ENCODE measurements at places on chromosomes 3 and 15.
A peak's percentile ranks its signal among the peaks of the same experiment; 100 is the strongest.

GRCh38 chr3:89617706-89618105 is 510.3 kb downstream of the EPHA3 start:
- DNase-seq = no peak

GRCh38 chr3:179149951-179150350 is 1.8 kb downstream of the PIK3CA start:
- DNase-seq = no peak

GRCh38 chr15:63374686-63375520 is 6.7 kb downstream of the CA12 start:
- peak; percentile 92 for DNase-seq

DNA sequence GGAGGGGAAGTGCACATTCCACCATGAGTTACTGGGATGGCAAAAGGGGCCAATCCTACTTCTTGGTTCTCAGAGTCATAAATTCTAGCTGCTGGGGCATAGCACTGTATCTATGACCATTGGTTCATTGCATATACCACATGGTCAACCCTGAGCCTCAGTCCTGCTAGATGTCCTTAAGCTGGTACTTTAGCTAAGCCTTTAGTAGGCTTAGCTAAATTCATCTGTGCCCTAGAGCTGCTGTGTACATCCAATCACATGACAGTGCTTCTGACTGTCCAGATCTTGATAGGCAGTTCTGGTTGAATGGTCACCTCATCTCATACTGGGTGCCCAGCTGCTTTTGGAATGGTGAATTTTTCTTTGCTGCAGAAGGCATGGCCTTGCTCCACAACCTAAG is 8.2 kb downstream of the NDUFB4 start:
- DNase-seq = no peak

DNA sequence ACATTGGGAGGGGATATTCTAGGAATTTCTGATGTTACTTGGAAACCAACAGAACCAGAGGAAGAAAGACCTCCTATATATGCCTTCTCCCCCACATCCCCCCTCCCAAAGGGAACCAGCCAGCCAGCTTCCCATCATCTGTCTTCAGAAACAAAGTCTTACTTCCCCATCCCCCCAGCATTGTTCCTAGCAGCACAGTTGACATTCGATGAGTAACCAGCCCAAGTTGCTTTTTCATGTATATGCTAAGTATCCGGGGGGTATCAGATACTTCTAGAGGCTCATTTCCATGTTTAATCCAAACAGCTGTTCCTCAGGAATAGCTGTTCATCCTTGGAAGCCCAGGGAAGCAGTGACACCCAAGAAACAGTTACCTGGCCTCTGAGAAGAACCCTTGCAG is 16.0 kb downstream of the RMDN3 start:
- no peak for DNase-seq

DNA sequence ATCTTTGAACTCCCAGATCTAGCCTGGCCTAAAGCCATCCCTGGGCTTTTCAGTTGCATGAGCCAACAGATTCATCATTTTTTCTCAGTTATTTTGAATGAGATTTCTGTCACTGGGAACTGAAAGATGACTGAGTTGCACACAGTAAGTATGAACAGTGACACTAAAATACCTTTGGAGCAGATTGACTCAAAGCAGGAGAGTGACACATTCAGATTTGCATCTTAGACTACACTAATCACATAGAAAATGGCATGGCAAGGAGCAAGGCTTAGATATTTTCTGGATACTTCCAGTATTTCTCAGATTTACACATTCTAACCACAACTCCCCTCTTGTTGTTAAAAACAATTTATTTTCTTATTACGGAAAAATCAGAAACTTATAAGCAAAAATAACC is 32.8 kb downstream of the SEC62 start:
- no peak for DNase-seq

- no peak for DNase-seq
These were observed 471.0 kb upstream of the SEMA6D start for GRCh38 chr15:47246317-47246716.
